ENCODE measurements at places on chromosomes 3 and 15. TPM values are rescaled to one million over a fixed set of nuclear protein-coding genes. Genes with fewer than 3 reads are reported as not detected.
A peak's percentile ranks its signal among the peaks of the same experiment; 100 is the strongest.

GRCh38 chr3:186540221-186540834 lies 3.9 kb downstream of the CRYGS start:
- H3K36me3 ChIP-seq: no peaks in the 10 kb centered on the region
- H3K4me3 ChIP-seq: peak overlapping the region; percentile 58
- peak; percentile 86 for DNase-seq

DNA sequence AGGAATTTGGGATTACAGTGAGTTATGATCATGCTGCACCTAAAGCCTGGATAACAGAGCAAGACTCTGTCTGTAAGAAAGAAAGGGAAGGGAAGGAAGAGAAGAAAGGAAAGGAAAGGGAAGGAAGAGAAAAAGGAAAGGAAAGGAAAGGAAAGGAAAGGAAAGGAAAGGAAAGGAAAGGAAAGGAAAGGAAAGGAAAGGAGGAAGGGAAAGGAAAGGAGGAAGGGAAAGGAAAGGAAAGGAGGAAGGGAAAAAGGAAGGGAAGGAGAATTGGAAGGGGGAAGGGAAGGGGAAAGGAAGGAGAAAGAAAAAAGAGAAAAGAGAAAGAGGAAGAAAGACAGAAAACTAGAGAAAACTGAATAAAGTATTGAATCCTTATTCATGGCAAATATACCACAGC lies 359.8 kb downstream of the ULK4 start:
- H3K4me1 ChIP-seq: peaks cover 6% of the 10 kb centered on the region
- no peak for DNase-seq
- H3K36me3 ChIP-seq: no peaks in the 10 kb centered on the region
- H3K27ac ChIP-seq: no peak overlapping the region

DNA sequence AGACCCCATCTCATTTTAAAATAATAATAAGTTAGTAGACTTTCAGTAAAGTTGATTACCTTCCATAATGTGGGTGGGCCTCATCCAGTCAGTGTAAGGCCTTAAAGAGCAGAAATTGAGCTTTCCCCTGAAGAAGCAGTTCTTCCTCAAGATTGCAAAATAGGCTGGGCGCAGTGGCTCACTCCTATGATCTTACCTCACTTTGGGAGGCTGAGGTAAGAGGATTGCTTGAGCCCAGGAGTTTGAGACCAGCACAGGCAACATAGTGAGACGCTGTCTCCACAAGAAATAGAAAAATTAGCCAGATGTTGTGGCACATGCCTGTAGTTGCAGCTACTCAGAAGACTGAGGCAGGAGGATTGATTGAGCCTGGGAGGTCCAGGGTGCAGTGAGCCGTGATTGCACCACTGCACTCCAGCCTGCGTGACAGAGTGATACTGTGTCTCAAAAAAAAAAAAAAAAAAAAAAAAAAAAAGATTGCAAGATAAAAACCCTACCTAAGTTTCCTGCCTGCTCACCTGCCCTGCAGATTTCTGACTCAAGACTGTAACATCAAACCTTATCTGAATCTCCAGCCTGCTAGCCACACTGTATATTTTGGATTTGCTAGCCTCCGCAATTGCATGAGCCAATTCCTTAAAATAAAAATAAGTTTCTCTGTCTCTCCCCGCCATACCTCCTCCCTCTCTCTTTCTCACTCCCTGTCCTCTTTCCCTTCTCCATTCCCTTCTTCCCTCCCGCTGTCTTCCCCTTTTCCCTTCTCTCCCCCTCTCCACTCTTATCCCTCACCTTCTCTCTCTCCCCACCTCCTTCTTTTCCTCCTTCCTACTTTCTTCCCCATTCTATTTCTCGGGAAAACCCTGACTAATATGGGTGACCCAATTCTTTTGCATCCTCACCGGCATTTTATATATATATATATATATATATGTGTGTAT lies 16.9 kb downstream of the KLHL18 start:
- peaks cover 16% of the 10 kb centered on the region for H3K4me1 ChIP-seq
- DNase-seq: no peak
- no peaks in the 10 kb centered on the region for H3K27me3 ChIP-seq
- no peak overlapping the region for H3K27ac ChIP-seq

DNA sequence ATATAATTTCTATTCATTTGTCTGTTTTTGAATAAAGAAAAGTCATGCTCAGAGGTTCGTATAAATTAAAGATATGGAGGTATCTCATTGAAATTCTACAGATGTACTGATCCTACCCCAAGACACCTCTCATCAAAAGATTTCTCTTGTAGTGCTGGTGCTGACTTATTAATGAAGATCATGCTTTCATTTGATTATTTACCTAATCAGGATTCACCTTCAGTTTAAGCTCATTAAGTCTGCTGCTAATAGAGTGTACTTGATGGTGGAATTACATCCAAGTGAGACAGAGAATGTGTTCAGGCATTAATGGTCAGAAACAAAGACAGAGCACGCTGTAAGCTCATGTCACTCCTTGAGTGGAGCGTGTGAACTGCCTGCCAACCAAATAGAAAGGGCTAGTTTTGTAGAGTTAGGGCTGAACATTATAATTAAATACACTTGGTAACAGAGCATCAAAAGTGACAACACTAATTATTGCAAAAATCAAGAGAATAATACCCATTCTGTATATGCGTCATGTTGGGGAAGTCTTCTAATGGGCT lies 45.5 kb downstream of the KBTBD12 start:
- peaks cover 2% of the 10 kb centered on the region for H3K27me3 ChIP-seq
- no peaks in the 10 kb centered on the region for H3K36me3 ChIP-seq
- no peak overlapping the region for H3K4me3 ChIP-seq

DNA sequence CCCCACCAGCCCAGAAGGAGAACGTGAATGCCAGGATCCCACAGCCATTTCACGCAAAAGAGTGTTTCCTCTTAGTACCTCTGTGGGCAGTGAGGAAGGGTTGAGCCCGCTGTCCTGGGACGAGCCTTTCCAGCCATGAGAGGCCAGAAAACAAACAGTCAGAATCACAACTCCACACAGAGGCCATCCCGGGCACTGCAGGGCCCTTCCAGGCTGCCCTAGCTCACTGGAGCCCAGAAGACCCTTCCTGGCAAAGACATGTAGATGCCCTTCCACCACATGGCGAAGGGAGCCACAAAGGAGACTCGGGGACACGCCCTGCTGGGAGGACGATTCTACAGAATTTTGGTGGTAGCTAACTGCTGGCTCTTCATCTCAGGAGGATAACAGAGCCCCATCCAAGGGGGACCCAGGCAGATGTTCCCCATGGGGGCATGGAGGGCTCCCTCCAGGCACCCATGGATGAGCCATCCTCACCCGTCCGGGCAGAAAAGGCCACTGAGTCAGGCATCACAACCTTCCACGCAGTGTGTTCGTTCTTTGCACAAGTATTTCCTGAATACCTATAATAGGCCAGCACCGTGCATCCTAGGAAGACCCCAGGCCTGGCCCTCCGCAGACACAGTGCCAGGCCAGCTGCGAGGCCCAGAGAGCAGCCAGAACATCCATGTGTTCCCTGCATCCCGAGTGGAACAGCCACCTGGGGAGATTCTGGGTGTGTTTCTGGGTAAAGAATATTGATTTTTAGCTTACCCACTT lies 47.2 kb downstream of the SLC12A8 start:
- no peak for DNase-seq
- no peak overlapping the region for H3K27ac ChIP-seq
- no peaks in the 10 kb centered on the region for H3K36me3 ChIP-seq
- no peak overlapping the region for H3K4me3 ChIP-seq
- H3K27me3 ChIP-seq: peaks cover 36% of the 10 kb centered on the region
- H3K4me1 ChIP-seq: no peaks in the 10 kb centered on the region

DNA sequence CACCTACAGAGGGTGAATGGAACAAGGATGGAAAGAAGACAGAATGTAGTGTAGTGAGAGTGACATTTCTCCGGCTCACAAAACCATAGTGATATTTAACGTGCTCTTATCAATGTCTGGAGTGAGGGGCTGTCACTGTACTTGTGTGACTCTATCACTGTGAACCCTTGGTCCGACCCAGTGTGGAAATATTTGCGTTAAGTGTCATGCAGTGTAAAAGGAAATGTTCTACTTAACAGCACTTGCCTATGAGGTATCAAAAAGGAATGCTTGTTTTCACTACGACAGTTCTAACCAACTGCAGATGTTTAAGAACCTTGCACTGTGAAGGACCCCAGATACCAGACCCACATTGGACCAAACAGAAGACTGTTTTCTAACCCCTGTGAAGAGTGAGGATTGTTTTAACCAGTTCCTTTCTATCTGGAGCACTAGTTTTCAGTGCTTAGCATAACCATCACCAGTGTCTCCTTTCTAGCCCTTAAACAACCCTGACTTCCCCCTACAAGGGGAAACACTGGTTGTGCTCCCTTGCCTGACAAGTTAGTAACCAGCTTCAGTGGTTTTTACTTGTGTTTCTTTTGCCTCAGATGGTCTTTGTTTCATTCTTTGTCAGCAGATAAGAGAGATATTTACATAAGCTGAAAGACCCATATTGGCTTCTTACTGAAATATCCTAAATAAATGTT lies 144.7 kb upstream of the ABHD17C start:
- H3K4me1 ChIP-seq: no peaks in the 10 kb centered on the region
- no peak for DNase-seq
- H3K27me3 ChIP-seq: peaks cover 34% of the 10 kb centered on the region

The SNX22 gene
- 0.74 TPM for total RNA-seq

The GOLGA8J gene
- not detected for total RNA-seq

All from activated T-cell treated with anti-CD3 and anti-CD28 coated beads, Interleukin-2, amount 50 U/mL, for 72 hours (primary cell).